Endothelial cell (in vitro differentiated cells): ENCODE measurements at places on chromosomes 12 and 14. TPM values are rescaled to one million over a fixed set of nuclear protein-coding genes. Genes with fewer than 3 reads are reported as not detected.
A peak's percentile ranks its signal among the peaks of the same experiment; 100 is the strongest.

- peak; percentile 44 for DNase-seq
Measured at GRCh38 chr14:46490238-46490685, 161.3 kb downstream of the RPL10L start.

DNA sequence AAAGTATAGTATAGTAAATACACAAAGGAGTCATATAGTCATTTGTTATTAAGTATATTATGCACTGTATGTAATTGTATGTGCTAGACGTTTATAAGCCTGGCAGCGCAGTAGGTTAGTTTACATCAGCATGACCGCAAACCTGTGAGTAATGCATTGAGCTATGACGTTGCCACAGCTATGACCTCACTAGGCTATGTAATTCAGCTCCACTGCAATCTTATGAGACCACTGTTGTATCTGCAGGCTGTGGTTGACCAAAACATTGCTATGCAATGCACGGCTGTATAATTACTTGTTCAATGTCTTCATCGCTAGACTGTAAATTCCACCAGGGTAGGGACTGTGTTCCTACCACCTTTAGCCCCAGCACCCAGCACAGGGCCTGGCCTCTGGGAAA is 53.2 kb upstream of the VASH1 start:
- DNase-seq, result no peak

Gene BBOF1
- total RNA-seq, result 2.3 TPM

DNA sequence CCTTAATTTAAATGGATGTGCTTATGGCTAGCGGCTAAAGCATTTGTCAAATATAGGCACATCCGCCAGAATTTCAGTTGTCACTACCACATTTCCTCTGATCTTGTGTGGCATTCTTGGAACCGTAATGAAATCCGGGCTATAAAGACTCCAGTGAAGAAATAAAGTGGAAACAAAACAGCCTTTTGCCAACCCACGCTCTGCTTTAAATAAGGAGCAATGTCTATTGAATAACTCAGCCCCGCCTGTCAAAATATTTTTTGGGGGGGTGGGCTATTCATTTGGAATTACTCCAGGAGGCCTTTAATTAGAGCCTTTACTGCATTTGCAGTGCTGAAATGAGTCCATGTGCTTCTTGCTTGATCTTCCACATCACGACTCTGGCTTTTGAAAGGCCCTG is 179.6 kb upstream of the RPH3A start:
- DNase-seq, result no peak

Gene SERPINA12
- total RNA-seq, result not detected

GRCh38 chr14:57073986-57074385 is 194.7 kb downstream of the EXOC5 start:
- no peak for DNase-seq

Gene PLBD2
- total RNA-seq, result 26.6 TPM

GRCh38 chr12:55720894-55721444 is 776 bp downstream of the RDH5 start:
- peak; percentile 38 for DNase-seq

- DNase-seq, result peak; percentile 28
Measured at GRCh38 chr14:89617481-89618329, 200.7 kb upstream of the FOXN3 start.

DNA sequence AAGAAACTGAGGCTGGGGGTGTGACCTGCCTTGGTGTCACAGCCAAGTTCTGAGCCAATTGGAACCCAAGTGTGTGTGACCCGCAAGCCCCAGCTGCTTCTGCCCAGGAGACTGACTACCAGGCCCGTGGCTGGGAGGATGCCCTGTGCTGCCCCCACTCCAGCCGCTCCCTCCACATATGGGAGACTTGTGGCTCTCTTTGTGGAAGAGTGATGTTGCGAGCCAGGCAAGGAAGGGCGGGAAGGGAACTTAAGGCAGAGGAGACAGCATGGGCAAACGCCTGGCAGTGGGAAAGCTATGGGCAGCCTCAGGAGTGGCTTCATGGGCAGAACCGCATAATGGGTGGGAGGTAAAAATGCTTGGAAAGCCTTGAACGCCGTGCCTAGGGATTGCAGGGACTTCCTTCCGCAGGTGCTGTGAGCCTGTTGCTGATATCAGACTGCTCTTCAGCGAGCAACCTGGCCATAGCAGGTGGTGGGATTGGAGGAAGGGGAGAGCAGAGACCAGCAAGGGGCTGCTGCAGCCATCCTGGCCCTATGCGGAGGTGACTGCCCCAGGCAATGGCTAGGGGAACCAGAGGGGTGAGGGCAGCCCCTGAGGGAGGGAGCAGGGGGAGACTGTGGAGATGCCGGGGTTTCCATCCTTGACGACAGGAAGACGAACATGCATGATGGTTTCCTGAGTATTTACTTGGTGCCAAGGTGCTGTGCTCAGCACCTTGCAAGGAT is 115.7 kb downstream of the LGMN start:
- no peak for DNase-seq

Gene TSPAN19
- 0.59 TPM for total RNA-seq

- DNase-seq, result no peak
Measured at GRCh38 chr14:88025313-88025712, 20.4 kb downstream of the GPR65 start.

- DNase-seq, result no peak
Measured at GRCh38 chr14:50347521-50347920, 35.4 kb downstream of the DMAC2L start.

GRCh38 chr12:105831372-105831771 is 307.4 kb downstream of the NUAK1 start:
- no peak for DNase-seq

Gene CIROP
- total RNA-seq, result not detected

- DNase-seq, result no peak
Measured at GRCh38 chr12:92158796-92159439, 13.3 kb upstream of the BTG1 start.

GRCh38 chr12:57815177-57816000 is 3.1 kb downstream of the AVIL start:
- DNase-seq, result no peak

Gene DGKA
- 70.1 TPM for total RNA-seq

- no peak for DNase-seq
Measured at GRCh38 chr14:105860615-105861580, 334.5 kb downstream of the TMEM121 start.

Gene DIO2
- total RNA-seq, result 0.10 TPM

Gene LRP6
- total RNA-seq, result 82.9 TPM

- DNase-seq, result peak; percentile 29
Measured at GRCh38 chr14:98580131-98580678, 691.8 kb downstream of the BCL11B start.

GRCh38 chr12:63103494-63104131 is 47.4 kb downstream of the AVPR1A start:
- peak; percentile 20 for DNase-seq

Gene DAO
- total RNA-seq, result 0.41 TPM

GRCh38 chr12:124279846-124280360 is 15.0 kb upstream of the RFLNA start:
- DNase-seq, result no peak

DNA sequence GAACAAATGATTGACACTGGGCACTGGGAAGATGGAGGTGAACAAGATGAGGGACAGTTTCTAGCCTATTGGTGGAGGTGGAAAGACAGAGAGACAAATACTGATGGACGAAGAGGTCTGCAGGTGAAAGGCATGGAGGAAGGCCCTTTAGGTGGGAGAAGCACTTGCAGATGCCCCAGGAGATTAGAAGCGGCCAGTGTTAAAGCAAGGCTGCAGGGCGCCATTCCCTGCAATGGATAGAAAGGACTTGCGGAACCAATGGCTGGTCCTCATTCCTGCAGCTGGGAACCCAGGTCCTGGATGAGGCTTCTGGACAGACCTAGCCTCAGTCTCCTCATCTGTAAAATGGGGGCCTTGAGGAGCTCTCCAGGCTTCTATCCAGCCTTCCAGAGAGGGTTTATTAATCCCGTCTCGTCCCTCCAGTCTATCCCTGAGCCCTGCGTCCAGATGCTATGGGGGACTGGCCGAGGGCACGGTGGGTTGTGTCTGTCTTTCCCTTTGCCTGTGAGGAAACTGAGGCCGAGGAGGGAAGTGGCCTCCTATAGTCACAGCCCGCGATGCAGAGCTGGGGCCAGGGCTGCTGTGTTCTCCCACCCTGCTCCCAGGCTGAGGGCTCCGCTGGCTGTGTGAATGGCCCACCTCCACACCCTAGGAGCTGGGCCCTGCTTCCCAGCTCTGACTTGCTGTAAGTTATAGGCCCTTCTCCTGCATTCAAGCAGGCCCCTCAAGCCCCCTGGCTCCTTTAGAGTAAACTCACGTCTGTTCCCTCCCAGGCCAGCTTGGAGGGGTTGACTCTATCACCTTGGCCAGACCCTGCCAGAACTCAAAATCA is 33.0 kb downstream of the CYP46A1 start:
- DNase-seq, result no peak

GRCh38 chr12:34334953-34335743 is 312.9 kb downstream of the ALG10 start:
- no peak for DNase-seq

DNA sequence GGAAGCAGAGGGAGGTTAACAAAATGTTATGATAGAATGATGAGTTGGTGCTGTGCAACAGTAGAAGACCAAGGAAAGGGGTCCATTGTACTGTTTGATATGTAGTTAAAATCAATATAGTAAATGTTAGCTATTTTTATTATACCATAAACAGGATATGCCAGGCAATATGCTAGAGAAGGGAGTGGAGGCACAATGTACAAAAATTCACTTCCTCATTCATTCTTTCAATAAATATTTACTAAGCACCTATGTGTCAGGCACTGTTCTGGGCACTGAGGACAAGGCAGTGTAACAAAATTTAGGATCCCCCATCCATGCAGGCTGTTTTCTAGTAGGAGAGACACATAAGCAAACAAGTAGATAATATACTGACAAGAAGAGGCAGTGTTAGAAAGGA is 25.0 kb downstream of the FGD6 start:
- no peak for DNase-seq

Gene FBLN5
- total RNA-seq, result 0.26 TPM

DNA sequence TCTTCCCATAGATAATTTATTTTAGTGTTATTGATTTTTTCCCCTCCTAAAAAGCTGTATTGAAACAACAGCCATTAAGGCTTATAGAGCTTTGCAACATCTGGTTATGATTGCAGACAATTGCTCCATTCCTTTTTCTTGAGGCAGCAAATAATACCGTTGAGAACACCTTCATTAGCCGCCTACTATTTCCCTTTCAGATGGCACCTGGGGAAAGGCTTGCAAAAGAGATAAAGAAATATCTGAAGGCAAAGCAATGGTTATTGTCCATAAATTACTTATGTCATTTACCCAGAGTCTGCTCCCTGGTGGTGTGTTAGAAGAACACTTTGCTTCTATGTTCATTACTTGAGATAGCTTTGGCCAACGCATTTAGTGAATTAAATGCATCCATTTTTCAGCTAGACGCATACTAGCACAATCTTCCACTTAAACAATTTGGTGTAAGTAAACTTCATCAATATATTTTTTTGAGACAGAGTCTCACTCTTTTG is 377.8 kb downstream of the KCNH5 start:
- DNase-seq, result no peak

GRCh38 chr14:104283197-104284106 is 145.1 kb downstream of the KIF26A start:
- DNase-seq, result no peak

Gene IFNG
- total RNA-seq, result not detected

DNA sequence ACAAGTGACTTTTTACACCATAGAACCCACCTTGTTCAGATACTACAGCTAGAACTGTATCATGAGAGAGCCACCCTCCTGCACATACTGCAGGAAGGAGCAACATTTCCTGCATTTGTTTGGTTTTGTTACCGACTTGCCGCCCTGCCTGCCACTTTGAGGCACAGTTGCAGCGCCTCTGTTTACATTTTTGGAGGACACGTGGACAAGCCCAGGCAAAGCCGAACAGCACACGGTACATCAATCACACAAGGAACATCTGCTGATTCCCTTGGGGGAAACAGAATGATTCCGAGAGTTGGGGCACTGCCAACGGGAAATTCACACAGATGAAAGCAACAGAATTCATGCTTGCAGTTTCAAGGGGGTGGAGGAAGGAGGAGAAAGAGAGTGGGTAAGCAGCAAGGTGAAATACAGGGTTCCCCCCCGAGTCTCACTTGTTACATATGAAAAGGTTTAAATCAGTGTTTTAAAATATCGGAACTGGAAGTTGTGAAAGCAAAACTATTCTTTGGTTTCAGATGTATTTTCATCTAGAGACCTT is 110.7 kb downstream of the BTG1 start:
- peak; percentile 23 for DNase-seq

Gene KRT5
- not detected for total RNA-seq

DNA sequence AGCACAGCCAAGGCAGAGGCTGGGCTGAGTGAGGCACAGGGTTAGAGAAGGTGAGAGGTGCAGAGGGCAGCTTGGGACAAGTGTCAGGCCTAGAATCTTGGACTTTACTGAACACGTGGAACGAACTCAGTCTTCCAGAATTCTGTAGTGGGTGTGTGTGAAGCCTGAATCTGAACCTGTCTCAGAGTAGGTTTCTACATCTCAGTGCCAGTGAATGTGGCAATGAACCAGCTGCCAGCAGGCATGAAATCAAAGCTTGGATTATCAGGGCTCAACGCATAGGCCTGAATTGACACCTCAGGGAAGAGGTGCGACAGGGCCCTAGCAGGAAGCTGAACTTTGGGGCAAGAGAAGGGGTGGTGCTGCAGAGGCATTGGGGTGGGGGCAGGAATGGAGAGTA is 104.6 kb downstream of the SAMD4A start:
- DNase-seq, result no peak

Gene CNTN1
- 0.46 TPM for total RNA-seq

Gene PRICKLE1
- total RNA-seq, result 15.6 TPM

GRCh38 chr12:62930546-62931425 is 4.2 kb downstream of the PPM1H start:
- no peak for DNase-seq

GRCh38 chr14:83425138-83425537 is 1891.5 kb upstream of the SEL1L start:
- DNase-seq, result no peak

GRCh38 chr14:22489244-22489545 is 99.8 kb downstream of the DAD1 start:
- no peak for DNase-seq

DNA sequence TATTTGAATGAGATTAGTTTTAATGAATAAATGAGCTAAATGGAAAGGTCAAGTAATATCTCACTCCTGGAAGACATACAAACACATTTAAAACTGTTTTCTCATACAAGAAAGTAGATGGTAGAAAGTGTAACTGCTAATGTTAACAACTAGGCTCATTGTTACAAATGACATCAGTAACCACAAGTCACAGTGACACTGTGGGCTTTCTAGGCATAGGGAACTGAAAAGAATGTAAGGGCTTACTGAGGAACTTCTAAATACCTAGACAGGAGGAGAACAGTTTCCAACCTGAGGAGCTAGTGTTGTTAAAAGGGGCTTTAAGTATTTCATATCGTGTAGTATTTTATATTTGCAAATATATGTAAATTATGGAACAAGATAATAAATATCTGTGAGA is 17.5 kb upstream of the ERGIC2 start:
- no peak for DNase-seq

DNA sequence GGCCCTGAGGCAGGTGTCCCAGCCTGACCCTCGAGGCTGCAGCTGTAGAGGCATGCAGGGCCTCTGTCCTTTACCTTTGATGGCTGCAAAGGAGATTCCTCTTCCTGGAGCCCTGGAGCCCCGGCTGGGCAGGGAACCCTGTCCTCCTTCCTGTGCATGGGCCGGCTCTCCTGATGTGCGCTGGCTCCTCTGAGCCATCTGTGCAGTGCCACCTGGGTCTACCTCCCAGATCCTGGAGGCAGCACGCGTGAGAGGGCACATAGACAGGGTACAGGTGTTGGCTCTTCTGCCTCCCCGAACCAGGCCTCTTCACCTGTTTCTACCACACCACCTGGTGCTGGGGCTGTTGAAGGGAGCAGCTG is 115.1 kb downstream of the BEGAIN start:
- no peak for DNase-seq

GRCh38 chr14:90758959-90759358 is 57.3 kb downstream of the TTC7B start:
- peak; percentile 26 for DNase-seq
